ENCODE measurements at places on chromosomes 3 and 15.

GRCh38 chr15:48507416-48508065 is 138.0 kb downstream of the FBN1 start:
- DNase-seq = peak; percentile 11

GRCh38 chr3:125212509-125213363 is at the start of gene SLC12A8:
TSS of gene SLC12A8 (minus strand) at chr3:125212748. CDS start at chr3:125211349, 1,399 bp downstream.
- DNase-seq = peak; percentile 22

DNA sequence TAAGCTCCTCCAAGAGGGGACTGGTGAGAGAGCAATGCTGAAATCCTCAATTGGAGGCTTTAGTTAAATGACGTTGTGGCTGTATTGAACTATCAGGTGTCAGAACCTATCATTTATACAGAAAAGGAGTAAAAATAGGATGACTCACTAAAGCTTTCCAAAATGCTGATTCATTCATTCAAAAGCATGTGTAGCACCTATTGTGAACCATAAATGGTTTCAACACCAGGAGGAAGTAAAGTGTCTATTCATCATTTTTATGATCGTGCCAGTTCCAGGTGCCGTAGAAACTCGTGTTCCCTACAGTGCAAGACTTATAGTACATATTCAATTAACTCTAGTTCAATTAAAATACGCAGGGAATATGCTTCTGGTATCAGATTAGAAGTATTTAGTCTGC is 66.5 kb upstream of the ARRDC4 start:
- DNase-seq = no peak

GRCh38 chr3:149366941-149367840 is 10.3 kb downstream of the TM4SF1 start:
- DNase-seq = peak; percentile 22

DNA sequence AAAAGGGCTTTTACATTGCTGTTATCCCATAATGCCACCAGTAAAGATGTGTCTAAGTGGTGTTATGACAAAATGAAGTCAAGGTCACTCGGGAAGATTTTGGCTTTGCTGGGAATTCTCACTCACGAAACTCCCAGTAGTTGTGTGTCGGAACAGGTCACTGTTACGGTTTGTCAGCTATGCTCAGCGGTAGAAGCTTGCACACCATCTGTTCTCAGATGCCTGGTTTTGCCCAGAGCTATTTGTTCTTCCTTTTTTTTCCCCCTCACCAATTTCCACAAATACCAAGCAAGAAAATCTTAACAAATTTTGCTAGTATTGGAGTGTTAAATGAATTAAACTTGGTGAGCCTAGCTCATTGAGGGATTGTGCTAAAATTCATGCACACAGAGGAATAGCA is 915.1 kb downstream of the MCTP2 start:
- DNase-seq = no peak

DNA sequence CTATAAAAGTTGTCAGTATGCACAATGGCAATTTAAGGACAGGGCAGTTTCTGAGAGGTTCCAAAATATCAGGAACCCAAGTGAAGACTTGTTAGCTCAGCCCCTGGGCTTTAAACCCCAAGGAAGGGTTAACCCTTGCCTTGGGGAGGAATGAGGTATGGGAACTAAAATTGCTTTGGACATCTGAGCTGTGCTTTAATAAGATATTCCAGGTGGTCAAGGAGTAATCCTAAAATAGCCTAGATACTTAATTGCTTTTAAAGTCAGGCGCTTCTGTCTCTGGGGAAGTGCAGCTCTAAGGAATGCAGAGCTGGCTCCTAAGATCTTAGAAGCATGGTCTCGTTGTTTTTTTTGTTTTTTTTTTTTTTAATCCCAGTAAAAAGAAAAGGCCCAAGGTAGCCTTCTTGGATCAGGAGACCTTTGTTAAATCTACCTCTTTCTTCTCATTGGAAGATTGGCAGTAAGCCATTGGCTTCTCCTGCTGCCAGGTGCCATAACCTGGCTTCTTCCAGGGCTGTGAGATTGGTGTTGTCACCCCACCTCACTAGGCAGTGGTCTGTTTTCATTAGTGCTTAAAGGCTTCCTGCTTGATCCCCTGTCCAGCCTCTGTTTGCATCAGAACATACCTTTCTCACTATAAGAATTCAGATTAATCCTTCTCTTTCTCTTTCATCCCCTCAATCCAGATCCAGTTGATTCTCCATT is 24.5 kb downstream of the ARID3B start:
- DNase-seq = no peak

DNA sequence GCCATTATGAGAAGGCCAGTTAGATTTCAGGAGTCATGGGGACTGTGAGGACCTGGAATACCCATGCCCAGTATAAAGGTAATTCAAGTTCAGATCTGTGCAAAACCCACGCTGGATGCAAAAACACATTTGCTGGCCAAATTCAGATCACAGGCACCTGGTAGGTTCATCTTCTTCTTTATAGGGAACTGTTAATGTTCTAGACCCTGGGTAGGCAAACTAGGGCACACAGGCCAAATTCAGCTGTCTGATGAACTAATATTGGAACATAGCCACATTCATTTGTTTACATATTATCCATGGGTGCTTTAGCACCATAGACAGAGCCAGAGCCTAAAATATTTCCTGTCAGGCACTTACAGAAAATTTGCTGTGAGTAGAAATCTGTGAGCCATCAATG is 241.4 kb downstream of the PTPRG start:
- no peak for DNase-seq

DNA sequence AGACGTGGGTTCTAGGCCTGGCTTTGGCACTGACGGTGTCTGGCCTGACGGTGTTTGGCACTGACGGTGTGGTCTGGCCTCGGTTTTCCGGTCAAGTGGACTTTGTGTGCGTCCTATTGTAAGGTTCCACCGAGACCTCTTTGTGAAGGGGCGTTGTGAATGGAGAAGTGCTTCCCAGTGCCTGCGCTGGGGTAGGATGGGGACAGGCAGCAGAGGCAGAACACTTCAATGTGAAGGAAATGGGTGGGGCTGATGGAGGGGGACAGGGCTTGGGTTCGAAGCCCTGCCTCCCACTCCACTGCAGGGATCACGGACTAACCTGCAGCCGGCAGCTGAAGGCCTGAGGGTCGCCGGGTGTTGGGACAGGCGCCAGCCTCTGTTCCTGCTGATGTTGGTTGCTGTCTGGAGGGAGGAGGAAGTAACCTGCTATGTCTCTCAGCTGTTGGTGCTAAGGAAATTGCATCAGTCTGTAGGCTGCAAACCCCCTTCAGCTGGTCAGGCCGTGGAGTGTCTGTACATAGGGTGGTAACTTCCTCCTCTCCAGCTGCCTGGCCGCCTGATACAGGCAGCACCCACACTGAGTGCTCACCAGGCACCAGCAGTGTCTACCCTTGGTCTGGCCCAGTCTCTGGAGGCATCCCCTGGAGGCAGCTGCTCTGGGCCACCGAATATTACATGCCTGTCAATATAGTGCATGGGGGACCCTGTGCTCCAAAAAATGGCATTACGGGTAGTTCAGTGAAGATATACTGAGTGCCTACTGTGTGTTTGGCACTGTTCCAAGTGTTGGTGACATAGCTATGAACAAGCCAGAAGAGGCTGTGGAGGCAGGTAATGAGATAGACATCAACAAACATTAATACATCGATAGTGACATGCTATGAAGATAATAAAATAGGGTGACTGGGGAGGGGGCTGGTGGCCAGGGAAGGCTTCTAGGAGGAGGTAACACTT is 1.1 kb downstream of the TM6SF1 start:
- peak; percentile 13 for DNase-seq

GRCh38 chr3:176262071-176262470 is 935.2 kb downstream of the TBL1XR1 start:
- no peak for DNase-seq

GRCh38 chr15:59545573-59545972 is 66.0 kb upstream of the GCNT3 start:
- DNase-seq = no peak

- no peak for DNase-seq
These were observed 10.7 kb downstream of the MTHFS start for GRCh38 chr15:79886124-79886523.

GRCh38 chr3:110521019-110521418 is 550.6 kb upstream of the NECTIN3 start:
- no peak for DNase-seq

DNA sequence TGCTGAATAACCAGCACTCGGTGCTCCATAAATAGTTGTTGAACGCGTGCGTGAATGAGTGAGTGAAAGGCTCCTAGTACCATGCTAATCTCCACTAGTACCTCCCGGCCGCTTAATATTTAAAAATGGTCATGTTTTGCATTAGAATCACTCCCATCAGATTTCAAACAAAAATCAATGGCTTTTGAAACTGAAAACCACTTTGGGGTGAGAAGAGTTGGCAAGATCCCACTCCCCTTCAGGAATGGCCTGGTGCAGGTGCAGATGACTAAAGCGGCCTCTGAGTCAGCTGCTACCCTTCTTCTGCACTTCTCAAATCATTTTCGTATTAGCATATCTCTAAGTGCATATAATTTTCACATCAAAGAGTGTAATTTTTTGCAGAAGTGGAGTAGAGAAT is 425.3 kb upstream of the PROK2 start:
- DNase-seq = no peak

DNA sequence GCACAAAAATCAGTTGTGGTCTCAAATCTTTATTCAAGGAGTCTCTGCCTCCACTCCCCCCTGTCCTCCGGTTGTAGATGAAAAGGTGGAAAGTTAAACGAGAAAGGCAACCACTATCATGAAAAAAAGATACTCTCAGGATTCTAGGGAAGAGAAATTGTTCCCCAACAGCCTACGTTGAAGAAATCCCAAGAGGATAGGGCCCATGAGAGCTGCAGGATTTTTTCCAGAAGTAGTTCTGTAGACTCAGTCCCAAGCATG is 14.3 kb downstream of the ZIC1 start:
- no peak for DNase-seq

GRCh38 chr3:149327156-149327555 is 6.3 kb downstream of the TM4SF18 start:
- DNase-seq = no peak

Measured in stimulated activated CD4-positive, alpha-beta T cell treated with anti-CD3 and anti-CD28 coated beads, Interleukin-15, amount 100 ng/mL, for 24 hours (primary cell).